Breast epithelium (tissue), 4 donors: ENCODE measurements at places on chromosomes 3 and 15.
A peak's percentile ranks its signal among the peaks of the same experiment; 100 is the strongest.

DNA sequence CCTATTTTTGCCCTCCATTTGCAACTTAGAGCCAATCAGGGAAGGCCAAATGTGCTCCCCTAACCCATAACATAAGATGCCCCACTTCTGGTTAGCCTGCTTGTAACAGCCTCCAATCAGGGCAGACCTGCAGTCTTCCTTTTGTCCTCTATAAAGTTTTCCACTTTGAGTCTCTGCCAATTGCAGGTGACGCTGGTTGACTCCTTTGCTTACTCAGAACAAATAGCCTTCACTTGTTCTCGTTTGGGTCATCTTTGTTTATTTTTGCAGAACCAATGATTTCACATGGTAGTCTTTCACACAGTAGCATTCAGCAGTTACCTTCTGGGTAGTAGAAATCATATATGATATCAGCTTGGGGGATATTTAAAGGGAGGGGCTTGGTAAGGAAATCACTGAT is 225.6 kb downstream of the MINAR1 start:
- no peak for DNase-seq

- DNase-seq = no peak
Measured at GRCh38 chr3:127789051-127789450, 33.3 kb downstream of the MGLL start.

DNA sequence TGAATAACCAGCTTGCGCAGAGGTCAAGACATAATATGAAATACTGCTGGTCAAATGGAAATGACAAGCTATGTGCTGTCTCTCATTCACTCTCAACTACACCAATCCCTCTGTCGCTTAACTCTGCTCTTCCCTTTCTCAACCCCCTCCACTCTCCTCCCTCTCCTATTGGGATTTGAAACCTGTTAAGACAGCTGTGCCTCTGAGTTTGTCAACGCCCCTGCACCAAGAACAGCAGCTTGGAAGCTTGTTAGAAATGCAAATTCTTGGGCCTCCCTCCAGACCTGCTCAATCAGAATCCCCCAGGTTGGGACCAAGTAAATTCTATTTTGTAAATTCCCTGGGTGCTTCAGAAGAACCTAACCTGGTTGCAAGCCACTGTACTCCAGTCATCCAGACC is 149.7 kb upstream of the ATP2B2 start:
- no peak for DNase-seq

GRCh38 chr15:29364426-29365078 is 94.9 kb upstream of the NSMCE3 start:
- DNase-seq = no peak

- DNase-seq = no peak
Measured at GRCh38 chr3:149407898-149408297, 30.4 kb upstream of the TM4SF1 start.

- DNase-seq = no peak
Measured at GRCh38 chr3:42758126-42758525, 14.9 kb downstream of the CCDC13 start.

- no peak for DNase-seq
Measured at GRCh38 chr15:34246276-34246976, 21.6 kb downstream of the EMC4 start.

GRCh38 chr3:3503411-3503810 is 295.8 kb upstream of the LRRN1 start:
- no peak for DNase-seq

DNA sequence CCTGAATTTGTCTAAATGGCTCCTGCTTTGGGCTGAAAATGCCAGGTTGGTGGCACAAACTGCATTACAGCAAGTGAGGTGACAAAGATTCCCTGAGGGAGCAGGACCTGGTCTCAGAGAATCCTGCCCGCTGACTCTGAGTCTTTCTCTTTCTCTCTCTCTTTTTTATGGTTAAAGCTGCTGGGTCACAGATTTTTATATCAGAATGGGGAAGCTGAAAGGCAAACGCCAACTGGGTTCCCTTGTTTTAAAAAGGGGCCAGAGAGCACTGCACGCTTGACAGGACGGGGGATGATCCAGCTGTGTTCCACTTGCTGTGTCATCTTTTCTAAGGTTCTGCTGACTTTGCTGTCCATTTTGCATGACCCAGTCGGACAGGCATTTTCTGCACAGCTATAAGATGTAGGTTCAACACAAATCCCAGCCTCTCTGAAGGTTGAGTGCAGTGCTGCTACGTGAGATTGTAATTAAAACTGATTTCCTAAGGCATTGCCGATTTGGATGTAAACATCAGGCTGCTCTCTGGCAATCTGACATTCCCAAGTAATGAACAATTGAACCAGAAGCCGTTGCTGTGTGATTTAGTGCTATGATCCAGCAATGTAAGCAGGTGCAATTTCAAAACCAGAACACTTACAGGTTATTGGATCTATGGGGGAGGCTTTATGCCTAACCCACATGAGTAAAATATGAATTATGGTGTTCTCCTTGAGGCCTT is 25.8 kb downstream of the ARHGEF3 start:
- DNase-seq = no peak

DNA sequence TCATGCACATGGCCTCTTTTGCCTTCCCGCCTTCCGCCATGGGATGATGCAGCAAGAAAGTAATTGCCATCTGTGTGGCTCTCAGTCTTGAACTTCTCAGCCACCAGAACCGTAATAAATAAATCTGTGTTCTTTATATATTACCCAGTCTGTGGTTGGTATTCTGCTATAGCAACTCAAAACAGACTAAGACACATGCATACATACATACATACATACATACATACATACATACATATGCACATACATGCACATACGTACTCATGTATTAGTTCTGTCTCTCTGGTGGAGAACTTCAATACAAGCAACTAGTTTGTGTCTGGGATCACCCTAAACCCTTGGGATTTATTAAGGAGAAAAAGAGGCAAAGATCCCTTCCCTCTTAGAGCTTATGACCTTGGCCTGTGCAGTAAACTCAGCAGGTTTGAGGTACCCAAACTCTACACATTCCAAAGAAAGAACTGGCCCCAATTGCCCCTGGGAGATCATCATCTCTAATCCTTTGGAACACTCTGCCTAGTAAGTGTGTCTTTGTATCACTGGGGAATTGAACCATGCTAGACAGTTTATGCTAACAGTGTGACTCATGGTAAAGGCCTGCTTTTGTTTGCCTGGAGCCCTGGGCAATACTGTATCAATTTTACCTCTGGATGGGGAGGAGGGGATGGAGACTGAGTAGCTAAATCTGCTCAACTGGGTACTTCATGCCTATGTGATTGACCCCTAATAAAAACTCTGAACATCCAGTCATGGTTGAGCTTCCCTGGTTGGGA is 115.6 kb upstream of the LMCD1 start:
- no peak for DNase-seq

DNA sequence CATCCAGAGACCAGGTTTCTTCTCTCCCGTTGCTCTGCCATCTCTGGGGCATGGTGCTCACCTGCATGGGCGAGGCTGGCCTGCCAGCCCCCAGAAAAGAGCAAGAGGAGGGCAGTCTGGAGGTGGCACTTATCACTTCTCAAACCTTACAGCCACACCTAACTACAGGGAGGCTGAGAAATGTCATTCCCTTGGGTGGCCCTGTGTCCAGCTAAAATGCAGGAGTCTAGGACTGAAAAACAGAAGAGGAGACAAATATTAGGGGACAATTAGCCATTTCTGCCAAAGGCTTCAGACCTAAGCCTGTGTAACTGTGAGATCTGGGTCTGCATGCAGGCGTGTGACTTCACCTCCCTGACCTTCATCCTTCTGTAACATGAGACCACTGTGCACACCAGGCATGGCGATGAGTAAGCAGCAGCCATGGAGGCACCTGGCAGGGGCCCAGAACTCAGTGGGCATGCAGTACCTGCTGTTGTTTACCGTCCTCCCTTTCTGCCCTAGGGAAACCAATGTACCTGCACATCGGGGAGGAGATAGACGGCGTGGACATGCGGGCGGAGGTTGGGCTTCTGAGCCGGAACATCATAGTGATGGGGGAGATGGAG is 83.4 kb downstream of the MESD start:
- DNase-seq = peak; percentile 68

- DNase-seq = no peak
Measured at GRCh38 chr3:188021041-188021440, 132.9 kb upstream of the LPP start.

- DNase-seq = no peak
Measured at GRCh38 chr3:139619484-139619883, 58.3 kb downstream of the NMNAT3 start.

DNA sequence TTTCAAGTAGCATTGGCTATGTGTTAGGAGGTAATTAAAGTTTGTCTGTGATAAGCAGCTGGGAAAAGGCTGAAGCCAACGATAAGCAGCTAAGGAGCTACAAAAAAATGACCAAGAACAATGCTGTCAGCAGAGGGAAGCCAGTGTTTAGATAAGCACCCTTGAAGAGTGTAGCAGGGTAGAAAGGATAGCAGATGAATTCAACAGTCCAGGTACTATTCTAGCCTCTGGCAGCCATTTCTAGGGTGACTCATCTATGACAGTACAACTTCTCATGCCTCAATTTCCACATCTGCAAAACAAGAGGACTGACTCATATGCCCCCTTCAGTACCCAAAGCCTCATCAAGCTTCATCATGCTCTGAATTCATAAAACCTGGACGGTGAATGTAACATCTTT is 617.6 kb upstream of the UBE2E2 start:
- no peak for DNase-seq

DNA sequence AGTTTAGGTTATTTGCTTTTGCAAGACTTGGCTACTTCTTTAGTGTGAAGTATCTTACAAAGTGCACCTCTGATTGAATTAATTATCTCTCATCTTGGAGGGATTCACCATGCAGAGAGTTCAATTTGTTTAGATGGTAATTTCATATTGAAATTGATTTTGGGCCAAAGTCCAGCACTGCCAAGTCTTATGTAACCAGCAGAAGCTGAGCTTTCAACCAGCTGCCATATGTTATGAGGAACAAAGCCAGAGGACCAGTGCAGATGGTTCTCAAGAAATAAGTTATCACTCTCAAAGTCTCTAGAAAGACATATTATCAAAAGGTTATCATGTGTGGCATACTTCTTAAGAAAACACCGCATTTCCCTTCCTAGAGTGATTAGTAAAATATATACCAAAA is 29.0 kb downstream of the ABHD6 start:
- no peak for DNase-seq

- DNase-seq = no peak
Measured at GRCh38 chr3:71130471-71131374, 452.8 kb downstream of the FOXP1 start.

DNA sequence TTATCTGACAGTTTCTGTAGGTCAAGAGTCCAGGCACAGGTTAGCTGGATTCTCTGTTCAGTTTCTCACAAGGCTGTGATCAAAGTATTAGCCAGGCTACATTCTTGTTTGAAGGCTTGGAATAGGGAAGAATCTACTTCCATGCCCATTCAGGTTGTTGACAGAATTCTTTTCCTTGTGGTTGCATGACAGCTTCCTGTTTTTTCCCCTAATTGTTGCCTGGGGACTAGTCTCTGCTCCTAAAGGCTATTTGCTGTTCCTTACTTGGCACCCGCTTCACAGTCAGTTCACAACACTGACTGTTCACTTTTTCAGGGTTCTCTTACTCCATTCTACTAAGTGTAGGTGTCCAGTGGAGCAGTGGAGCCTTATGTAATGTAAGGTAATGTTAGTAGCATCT is 115.4 kb upstream of the GBE1 start:
- no peak for DNase-seq

DNA sequence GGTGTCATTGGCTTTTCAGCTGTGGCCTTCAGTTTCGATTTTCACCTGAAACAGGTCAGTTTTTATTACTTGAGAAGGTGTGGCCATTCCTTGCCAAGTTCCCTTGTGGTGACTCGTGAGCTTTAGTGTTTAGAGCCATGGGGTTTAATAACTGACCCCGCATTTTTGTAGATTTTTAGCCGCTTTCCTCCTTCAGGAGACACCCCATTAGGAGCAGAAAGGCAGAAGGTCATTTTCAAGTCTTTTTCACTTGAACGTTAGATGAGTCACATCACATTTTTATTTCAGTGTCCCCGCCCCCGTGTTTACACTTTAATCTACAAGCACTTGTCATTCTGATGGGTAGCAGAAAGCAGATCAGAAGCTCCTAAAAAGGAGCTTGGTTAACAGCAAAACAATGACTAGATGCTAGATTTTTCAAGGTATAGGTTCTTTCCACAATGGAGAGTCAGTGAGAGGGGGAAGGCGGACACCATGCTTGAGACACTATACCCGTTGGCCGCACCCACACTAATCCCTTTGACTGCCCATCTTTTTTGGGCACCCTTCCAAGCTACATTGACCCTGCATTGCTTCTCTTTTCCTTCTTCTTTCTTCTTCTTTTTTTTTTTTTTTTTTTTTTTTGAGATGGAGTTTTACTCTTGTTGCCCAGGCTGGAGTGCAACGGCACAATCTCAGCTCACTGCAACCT is 132.7 kb downstream of the GHSR start:
- no peak for DNase-seq

DNA sequence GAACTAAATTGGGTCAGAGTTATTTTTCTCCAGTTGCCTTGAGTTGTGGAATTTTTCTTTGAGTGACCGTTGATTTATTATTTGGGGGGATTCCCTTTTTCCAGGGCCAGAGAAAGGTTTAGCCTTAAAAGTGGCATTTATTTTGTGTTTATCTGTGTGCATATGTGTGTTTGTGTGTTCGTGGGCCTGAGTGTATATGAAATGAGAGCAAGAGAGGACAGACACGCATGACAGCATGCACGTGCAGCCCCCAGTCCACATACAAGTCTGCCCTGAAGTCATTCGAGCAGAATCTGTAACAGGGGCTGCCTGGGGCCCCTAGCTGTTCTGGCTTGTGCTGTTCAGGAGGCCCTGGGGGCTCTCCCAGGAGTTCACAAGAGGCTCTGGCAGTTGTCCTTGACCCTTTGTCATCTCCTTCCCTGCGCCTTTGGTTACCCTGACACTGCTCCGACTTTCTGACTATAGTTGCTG is 18.3 kb upstream of the TRAK1 start:
- no peak for DNase-seq

DNA sequence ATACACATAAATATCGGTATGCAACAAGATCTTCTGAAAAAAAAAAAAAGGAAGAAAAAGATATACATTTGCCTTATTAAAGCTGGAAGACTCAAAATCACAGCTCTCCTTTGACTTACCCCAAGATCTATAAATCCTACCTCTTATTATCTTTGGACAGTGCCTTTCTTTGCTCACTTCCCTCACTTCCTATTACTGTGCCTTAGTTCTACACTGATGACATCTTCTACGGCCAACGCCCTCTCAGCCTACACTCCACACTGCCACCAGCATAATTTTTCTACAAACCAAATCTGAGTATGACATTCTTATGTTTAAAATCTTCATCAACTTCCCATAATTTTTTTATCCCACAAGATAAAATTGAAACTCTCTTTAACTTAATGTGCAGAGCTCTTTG is 137.1 kb downstream of the VPS13C start:
- no peak for DNase-seq

GRCh38 chr3:42891042-42891441 is 14.9 kb upstream of the ZNF662 start:
- DNase-seq = no peak

DNA sequence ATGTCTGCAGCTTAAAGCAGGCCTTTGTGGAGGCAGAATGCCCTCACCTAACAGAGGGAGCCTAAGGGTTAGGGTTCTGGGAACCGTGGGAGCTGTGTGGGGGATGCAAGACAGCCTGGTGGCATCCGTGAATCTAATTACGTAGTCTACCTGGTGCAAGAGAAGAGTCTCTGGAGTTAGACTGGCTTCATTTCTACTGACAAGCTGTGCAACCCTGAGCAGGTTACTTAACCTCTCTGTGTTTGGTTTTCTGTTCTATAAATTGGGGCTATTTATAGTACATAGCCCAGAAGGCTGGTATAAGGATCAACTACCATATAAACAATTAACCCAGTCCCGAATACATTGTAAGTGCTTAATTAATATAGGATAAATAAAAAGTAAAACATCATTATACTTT is 8.3 kb downstream of the TNFAIP8L3 start:
- no peak for DNase-seq
